ENCODE measurements at places on chromosomes 6 and 20.

GRCh38 chr6:25428758-25429317 is 149.7 kb downstream of the CARMIL1 start:
- DNase-seq = no peak

GRCh38 chr6:89371849-89372505 is 19.5 kb upstream of the UBE2J1 start:
- DNase-seq = peak; percentile 68

DNA sequence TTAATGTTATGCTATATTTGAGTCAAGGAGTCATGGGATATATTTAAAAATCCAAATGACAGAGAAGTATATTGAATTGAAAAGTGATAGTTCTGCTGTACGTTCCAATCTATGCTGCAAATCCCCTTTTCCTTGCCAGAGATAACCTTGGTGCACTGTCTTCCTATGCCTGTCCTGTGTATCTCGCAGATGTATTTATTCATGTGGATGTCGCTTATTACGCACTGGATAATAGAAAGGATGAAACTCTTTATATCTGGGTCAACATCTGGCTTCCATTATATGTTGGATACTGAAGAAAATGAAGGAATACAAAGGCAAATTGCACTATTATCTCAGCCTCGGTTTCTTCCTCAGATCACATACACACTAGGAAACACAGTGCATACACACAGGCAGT is 331.3 kb downstream of the BCKDHB start:
- DNase-seq = no peak

DNA sequence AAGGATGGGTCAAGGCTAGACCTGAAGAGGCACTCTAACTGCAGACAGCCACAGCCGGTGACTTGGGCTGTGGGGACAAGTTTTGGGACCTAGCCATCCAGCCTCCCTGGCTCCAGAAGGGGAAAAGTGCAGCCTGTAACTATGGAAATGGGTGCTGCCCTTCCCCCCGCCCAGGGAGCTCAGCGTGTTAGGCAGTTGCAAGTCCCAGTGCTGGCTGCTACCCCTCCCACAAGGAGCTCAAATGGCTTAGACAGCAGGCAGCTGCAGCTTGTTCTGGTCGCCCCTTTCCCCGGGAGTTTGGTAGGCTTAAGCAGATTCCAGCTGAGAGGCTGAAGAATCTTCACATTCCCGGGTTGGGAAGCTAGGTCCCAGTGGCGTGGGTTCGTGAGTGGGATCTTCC is 162.6 kb downstream of the FAM83B start:
- DNase-seq = no peak

DNA sequence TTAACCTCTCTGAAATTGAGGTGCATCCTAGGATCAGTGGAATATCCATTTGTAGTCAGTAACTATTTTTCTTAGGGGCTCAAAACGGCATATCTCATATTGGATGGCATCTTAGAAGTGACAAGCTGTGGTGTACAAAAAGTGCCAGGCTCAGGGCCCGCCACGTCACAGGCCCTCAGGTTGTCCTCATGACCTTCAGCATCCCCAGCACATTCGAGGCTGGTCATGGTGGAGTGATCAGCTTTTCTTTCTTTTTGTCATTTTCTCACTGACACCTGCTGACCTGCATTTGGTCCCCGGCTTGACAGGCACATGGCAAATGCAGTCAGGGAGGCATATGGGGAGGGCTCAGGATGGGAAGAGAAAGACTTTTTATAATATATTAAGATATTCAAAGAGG is 7.1 kb upstream of the E2F1 start:
- DNase-seq = no peak

- DNase-seq = no peak
These were observed 545.6 kb downstream of the PKHD1 start for GRCh38 chr6:51541847-51542246.

- no peak for DNase-seq
These were observed 33.9 kb downstream of the ITPR3 start for GRCh38 chr6:33654831-33655554.

- DNase-seq = no peak
These were observed 100.1 kb upstream of the SUPT3H start for GRCh38 chr6:45477790-45478189.

- no peak for DNase-seq
These were observed 17.0 kb downstream of the RNASET2 start for GRCh38 chr6:166939345-166939744.

- DNase-seq = no peak
These were observed 282.5 kb downstream of the ESR1 start for GRCh38 chr6:152089992-152090391.

All from stimulated activated CD4-positive, alpha-beta T cell treated with anti-CD3 and anti-CD28 coated beads, Interleukin-1b, Interleukin-23, amount 100 ng/mL, for 48 hours (primary cell).